ENCODE measurements at places on chromosomes 2 and 18.

GRCh38 chr2:160322320-160322719, 122.2 kb upstream of the ITGB6 start:
- DNase-seq, result no peak

DNA sequence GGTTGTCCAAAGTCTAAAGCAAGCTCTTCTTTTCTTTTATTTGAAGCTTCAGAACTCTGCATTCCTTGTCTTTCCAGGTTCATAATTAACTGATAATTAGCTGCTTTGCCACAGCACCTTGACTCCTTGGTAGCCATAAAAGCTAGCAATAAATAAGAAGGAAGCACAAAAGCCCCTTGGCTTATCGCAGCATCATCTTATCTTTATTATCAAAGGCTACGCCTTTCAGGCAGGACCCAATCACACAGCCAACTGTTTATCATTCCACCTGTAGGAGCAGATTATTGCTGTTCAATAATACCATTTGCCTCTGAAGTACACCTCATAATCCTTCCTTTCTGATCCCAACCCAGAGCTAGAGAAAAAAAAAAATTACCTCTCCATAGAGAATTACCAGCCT, 489.2 kb downstream of the SATB2 start:
- no peak for DNase-seq

GRCh38 chr2:126370201-126370600, 285.8 kb upstream of the GYPC start:
- no peak for DNase-seq

GRCh38 chr2:149849591-149849990, 262.0 kb upstream of the MMADHC start:
- no peak for DNase-seq

GRCh38 chr2:145753966-145754365, 1234.0 kb upstream of the ZEB2 start:
- no peak for DNase-seq

DNA sequence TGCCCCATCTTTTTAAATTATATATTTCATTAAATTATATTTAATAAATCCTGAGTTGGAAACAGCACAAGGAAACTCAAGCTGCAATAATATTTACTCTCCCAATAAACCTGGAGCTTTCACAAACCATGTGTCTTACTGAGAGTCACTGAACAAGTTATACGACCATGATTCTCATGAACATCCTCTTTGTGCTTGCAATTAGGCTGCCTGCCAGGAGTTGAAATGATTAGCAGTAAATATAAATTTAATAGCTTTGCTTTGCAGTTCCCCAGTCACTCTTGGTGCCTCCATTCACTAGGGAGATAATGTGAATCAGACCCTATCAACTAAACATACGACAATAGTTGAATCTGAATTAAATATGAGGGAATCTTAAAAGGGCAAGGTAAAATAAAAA, 905.1 kb downstream of the NRXN1 start:
- no peak for DNase-seq

- DNase-seq, result no peak
Measured at GRCh38 chr18:46055838-46056230, 16.2 kb downstream of the PSTPIP2 start.

GRCh38 chr2:119259296-119259860, 35.7 kb downstream of the STEAP3 start:
- DNase-seq, result no peak

DNA sequence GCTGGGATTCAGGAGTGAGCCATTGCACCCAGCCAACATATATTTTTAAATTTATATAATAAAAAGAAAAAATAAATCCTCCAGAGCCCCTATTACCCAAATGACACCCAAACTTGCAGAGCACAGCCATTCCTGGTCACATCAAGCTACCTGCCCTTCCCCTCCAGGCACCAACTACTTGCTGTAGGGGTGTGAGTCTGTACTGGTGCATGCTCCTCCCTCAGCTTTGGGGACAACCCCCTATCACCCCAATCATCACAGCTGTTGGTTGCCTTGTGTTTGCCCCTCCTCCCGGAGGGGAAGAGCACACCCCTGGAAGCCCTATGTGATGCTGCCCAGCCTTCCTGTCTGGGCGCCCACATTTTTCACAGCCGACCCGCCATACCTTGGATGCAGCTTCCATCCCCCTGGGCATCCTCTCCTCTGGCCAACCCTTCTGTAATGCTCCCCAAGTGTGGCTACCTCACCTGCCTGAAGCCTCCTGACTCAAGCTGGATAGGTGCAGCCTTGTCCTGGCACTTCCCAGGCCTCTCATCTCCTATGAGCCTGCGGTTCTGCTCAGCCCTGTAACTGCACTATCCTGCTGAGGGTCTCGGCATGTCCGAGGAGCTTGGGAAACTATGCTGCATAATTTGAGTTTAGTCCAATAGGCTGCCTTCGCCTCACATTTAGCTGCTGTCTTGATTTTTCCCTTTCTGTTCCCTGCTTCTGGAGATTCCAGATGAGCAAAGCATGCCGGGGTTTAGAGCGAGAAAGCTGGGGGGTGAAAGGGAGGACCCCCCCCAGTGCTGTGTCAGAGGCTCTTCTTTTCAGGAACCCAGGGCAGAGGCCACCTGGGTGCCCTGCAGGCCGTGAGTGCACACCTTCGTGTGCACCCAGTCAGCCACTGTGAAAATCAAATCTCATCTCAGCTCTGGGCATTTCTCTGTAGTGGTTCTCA, 27.2 kb downstream of the CHST10 start:
- no peak for DNase-seq

DNA sequence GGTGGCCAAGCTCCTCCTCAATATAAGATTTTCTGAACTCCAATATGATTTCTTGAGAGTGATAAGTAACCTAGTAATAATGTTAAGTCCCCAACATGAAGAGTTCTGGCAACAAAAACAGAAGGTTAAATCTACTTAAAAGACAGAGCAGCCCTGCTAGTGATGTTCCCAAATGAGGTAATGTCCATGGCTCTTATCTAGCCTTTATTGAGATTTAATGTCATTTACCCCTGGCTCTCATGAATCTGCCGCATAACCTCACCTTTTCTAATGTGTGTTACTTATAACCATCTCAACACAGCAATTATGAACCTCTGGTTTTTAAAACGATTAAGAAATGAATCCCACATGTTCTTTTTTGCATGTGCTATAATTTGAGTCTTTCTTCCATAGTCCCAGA, 167.5 kb upstream of the ZFP36L2 start:
- no peak for DNase-seq

DNA sequence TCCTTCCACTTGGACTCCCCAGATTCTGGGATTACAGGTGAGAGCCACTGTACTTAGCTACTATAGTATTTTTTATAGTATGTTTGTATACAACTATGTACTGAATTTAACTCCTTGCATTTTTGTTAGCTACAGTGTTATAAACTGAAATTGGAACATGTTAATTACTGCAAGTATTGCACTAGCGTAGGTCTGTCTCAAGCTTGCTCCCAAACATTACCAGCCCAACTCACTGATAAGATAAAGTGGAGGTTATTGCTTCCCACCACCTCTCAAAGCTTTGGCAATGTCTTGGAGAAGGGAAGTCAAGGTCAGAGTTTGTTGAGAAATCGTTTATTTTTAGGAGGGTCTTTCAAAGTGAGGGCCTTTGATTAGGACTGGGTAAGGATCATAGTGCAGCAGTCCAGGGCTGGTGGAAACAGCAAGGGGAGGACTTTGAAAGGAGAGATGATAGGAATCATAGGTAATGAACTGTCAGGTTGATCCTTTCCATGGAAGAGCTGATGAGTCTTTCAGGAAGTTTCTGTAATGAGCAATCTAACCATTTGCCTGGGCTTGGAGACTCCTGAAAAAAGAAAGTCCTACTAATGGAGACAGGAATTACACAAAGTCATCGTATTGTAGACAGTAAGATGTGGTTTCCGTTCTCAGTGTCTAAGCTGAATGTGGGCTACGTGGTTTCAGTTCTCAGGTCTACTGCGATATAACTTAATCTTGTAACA, 257.1 kb downstream of the MYO3B start:
- DNase-seq, result no peak

DNA sequence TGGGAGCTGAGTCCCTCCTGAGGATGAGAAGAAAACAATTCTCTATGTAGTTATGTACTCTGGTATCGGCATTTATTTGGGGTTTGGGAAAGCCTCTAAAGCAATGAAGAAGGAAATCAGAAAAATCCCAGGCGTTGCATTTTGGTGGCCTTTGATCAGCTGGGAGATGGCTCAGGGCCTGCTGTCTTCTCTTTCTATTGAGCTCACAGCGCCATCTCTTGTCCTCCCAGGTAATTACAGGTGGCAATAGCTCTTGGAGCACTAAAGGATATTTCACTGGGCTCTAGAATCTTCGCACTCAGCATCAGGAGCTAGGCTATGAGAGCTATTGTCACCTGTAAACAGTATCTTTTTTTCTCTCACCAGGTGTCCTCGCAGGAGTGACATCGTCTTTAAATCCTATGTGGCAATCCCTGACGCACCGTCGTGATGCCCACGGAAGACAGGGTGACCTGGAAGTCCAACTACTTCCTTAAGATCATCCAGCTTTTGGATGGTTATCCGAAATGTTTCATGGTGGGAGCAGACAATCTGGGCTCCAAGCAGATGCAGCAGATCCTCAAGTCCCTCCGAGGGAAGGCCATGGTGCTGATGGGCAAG, 76.1 kb upstream of the PMAIP1 start:
- DNase-seq, result no peak

GRCh38 chr2:239157771-239158170, 243.0 kb downstream of the HDAC4 start:
- DNase-seq, result no peak

DNA sequence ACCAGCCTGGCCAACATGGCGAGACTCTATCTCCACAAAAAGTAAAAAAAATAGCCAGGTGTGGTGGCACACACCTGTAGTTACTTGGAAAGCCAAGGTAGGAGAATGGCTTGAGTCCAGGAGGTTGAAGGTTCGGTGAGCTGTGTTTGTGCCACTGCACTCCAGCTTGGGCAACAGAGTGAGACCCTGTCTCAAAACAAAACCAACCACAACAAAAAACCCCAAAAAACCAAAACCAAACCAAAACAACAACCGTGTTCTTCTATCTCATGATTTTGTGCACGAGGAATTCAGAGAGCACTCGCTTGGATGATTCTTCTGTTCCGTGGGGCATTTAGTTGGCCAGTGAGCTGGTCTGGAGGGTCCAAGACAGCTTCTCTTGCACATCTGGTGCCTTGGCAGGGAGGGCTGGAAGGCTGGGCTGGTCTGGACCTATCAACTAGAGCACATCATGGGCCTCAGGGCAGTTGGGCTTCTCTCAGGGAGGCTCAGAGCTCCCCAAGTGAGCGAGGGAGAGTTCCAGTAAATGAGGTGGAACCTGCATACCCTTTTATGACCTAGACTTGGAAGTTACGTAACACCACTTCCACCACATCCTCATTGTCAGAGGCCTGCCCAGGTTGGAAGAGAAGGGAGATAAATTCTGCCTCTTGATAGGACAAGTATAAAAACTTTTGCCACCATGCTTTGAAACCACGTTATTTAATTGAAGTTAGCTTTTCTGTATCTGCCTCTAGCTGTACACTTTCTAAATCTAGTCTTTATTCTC, 25.2 kb downstream of the SIX2 start:
- no peak for DNase-seq

GRCh38 chr18:36693931-36694620, 134.7 kb downstream of the TPGS2 start:
- no peak for DNase-seq

- DNase-seq, result no peak
Measured at GRCh38 chr2:196330645-196331044, 159.3 kb upstream of the STK17B start.

DNA sequence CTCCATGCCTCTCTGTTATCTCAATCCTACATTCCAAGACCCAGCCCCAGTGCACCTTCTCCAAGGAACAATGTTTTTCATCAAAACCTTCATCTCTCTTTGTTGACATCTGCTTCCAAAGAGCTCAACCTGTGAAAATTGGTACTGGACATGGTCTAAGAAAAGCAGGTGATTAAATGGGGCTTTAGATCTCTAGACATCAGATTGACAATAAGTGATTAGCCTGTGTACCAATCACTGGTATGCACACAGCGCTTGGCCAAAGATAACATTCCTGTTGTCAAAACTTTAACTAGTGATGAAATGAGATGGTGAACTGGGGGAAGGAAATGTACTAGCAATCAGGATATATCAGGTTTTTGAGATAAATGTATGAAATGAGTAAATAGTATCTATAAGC, 183.3 kb downstream of the TDRD15 start:
- DNase-seq, result no peak

DNA sequence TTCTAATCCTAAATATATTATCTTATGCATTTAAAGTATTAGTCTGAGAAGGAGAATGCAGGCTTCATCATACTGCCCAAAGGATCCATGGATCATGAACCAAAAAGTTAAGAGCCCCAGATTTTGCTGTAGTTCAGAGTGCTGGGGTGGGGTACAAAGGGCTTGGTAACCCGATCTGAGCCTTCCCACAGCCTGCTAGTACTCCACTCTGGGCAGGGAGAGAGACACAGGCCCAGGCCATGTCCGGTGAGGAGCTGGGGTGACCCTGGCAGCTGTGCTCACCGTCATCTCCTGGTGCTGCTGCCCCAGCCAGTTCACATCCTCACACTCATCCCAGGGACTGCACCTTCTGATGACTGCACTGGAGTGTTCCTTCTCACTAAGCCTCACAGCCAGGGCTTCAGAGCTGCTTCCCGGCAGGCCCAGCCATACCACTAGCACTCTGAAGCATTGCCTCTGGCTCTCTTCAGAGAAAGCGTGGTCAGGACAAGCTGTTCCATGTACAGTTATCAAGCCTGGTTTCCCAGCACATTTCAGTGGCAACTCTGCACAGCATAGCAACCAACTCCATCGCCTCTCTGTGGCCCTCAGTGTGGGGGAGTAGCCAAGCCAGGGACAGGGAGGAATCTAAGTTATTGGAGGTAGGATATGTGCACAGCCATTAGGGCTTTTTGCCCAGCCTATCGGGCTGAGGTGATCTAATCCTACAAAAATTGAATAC, 189.0 kb upstream of the CTAGE1 start:
- no peak for DNase-seq

- DNase-seq, result no peak
Measured at GRCh38 chr18:3649135-3649632, 199.2 kb downstream of the TGIF1 start.

DNA sequence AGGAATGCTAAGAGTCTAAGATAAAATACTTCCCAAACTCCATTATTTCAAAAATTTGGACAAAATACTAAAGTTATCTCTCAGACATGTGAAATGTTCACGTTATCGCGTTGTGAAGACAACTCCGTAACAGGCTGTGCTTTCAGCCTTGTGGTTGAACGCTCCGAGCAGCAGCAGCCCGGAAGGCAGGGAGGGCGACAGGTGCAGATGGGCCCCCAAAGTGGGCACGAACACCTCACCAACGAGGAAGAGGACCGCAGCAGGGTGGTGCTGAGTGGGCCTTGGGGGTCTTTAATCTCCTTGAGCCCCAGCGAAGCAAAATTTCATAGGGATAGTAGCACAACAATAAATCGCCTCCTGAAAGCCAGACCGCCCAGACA, 1.0 kb upstream of the FAM110C start:
- no peak for DNase-seq

- DNase-seq, result no peak
Measured at GRCh38 chr2:164388511-164388910, 232.8 kb downstream of the GRB14 start.

- no peak for DNase-seq
Measured at GRCh38 chr2:16014041-16014787, 73.9 kb downstream of the MYCN start.

GRCh38 chr2:120593921-120594686, 141.6 kb upstream of the GLI2 start:
- DNase-seq, result no peak

Data from activated T-cell treated with anti-CD3 and anti-CD28 coated beads for 4 hours (primary cell).